H54 (cell line): ENCODE measurements at places on chromosomes 12 and 14.

DNA sequence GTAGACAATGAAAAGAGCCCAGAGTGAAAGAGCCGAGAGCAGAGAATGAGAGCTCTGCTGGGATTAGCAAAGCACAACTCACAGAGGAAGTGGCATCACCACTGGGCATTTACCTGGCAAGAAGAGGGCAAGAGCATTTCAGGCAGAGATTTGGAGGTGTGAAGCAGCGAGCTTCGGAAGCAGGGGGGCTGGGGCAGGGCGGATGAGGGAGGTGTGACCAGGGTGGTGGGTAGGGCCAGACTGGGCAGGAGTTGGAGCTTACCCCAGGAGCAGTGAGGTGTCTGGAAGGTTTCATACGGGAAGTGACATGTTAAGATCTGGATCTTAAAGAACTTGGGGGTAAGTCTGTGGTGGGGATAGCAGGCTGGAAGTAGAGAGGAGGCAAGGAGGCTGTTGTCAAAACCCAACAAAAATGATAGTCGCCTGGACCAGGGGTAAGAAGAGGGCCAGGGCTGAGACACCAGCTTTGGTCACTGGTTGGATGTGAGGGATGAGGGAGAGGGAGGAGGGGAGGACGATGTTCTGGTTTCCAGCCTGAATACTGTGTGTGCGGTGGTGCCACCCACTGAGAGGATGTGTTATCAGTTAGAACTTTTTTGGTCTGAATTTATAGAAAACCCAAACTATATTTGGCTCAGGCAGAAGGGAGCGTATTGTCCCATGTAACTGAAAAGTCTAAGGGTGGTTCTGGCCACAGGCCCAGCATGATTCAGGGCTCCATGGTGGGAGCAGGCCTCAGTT is 5.2 kb downstream of the SMIM41 start:
- no peak for DNase-seq

- DNase-seq = no peak
These were observed 24.6 kb downstream of the TTC9 start for GRCh38 chr14:70666361-70666686.

DNA sequence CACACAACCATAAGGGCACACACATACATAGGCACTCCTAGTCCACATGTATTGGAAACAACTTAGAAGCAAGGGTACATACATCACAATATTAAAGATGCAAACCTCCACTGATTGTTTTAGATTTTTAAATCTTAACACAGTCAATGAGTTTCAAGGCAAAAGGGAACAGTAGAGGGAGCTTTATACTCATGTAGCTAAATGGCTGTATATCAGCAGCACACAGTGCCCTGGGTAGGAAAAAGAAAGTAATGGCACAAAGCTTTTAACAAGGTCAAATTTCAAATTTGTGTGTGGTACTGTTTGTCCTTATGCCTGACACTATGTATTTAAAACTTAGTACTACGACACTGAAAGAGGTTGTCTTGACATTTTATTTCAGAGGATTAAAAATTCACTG is 262.0 kb downstream of the MED13L start:
- DNase-seq = no peak

- no peak for DNase-seq
These were observed 82.6 kb upstream of the PTPRB start for GRCh38 chr12:70719672-70720420.

DNA sequence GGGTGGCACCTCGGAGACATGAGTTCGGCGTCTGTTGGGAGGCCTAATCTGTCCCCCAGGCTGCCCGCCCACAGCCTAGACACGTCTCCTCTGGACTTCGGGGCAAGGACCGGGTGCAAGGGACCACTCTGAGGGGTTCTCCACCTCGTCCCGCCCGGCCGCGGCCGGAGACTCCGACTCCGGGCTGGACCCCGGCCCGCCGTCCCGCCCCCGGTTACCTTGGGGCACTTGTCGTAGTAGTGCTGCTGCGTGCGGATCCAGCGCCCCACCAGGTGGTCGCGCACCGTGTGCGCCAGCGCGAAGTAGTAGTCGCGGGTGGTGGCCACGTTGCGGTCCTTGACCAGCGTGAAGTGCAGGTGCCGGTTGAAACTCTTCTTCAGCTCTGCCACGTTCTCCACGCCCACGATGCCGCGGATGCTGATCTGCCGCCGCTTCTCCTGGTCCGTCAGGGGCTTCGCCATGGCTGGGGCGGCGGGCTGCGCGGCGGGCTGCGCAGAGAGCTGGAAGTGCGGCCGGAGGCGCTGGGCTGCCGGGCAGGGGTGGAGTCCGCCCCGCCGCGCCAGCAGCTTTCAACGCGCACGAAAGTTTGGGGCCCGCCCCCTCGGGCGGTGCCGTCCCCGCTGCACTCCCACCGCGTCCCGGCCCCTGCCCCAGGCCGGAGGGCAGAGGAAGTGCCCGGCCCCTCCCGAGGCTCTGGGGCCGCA is at the start of gene PYGL:
Gene PYGL, minus strand, starts transcription at position 541 of the 704 bp plus-strand sequence. Its CDS starts 80 bp downstream, at position 461.
- DNase-seq = peak; percentile 51

DNA sequence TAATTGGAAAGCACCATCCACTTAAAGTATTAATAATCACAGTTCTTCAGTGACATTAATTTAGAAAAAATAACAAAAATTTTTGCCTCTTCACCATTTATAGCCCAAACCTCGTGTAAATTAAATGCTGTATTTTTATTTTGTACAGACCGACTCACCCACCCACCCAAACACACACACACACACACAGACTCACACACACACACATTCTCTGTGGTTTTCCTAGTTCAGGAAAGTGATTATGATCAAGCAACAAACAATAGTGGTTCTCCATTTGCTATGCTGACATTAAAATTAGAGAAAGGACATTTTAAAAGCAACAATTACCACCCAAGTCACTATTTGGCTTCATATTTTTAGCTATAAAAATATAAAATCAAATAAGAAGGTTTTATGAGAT is 112.5 kb upstream of the FLRT2 start:
- DNase-seq = no peak

- no peak for DNase-seq
These were observed 123.4 kb downstream of the ADCK1 start for GRCh38 chr14:77923131-77923936.

DNA sequence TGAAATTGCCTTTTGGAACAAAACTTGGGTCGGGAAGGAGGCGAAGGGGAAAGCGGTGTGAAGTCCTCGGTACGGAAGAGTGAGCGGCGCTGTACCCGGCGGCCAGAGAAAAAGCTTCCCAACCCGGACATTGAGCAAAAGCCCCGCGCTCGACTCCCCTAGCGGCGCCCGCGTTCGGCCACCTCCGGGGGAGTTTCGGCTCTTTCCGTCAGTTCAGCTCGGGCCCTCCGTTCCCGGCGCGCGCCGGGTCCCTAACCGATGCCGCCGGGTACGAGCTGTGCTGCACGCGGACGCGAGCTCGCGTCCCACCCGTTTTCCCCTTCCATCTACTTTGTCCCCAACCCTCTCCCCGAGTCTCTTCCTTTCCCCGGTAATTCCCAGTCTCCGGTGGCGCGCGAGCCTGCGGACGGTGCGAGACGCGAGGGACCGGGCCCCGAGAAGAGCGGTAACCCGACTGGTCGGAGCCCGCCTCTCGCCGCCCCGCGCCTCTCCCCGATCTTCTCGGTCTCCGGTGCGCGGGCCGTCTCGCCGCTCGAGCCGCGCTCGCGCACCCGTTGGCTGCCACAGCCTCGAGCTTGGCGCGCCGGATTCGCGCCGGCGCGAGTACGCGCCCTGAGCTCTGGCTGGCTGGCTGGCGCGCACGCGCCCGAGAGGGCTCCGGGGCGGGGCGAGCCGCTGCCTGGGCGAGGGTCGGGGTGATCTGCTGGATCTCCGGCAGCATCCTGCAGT is 446 bp upstream of the SPATS2 start:
- peak; percentile 90 for DNase-seq

- no peak for DNase-seq
These were observed 151.9 kb upstream of the NOS1 start for GRCh38 chr12:117513353-117513752.

GRCh38 chr12:90024262-90024661 is 315.6 kb upstream of the ATP2B1 start:
- DNase-seq = no peak

GRCh38 chr12:115199831-115200230 is 515.9 kb upstream of the TBX3 start:
- DNase-seq = no peak

GRCh38 chr12:45907955-45908354 is 82.4 kb downstream of the SCAF11 start:
- no peak for DNase-seq

DNA sequence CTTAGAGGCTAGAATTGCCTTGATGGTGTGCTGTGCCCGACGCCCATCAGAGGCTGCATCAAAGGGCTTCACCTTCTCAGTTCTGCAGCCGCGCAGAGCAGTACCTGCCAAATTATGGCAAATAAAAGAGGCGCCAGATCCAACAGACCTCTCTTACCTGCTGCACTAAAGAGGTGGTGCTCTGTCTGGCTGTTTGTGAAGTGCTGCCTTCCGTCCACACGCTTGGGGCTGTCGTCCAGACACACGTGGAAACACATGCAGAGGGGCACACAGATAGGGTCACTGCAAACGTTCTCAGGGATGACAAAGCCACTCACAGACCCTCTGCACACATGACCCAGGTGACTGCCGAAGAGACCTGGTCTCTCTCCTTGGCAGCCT is 617.5 kb downstream of the VRK1 start:
- no peak for DNase-seq

DNA sequence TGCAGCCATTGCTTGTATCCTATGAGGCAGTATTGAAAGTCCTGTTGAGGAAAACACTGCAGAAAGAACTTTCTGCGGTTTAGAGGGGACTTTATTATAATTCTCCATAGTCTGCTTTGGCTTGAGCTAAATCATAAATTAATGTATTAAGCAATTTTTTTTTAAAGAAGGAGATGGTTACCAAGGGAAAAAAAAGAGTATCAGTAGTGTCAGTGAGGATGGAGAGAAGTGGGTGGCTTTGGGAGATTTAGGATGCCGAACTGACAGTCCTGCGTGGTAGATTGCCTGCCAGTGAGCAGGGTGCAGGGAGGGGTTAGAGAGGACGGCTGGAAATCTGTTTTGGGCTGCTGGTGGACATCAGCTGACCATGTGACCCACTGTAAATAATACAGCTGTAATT is 96.8 kb downstream of the MYRFL start:
- no peak for DNase-seq

GRCh38 chr14:66859063-66859671 is 330.1 kb upstream of the GARIN2 start:
- no peak for DNase-seq

DNA sequence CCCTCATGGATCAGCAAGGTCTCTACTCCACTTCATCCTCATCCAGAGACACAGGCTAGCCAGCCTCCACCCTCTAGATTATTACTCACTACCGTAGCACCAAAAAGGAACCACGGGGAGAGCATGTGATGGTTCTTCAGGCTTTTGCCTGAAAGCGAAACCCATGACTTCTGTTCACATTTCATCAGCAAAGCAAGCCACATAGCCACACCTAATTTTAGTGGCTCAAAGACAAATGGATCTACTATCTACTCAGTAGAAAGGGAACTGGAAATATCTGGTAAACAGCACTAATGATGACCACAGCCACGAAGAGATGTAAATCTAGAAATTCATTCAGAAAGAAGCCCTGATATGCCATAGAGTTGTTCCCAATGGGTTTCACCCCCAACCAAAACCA is 51.4 kb downstream of the VCPKMT start:
- DNase-seq = no peak

DNA sequence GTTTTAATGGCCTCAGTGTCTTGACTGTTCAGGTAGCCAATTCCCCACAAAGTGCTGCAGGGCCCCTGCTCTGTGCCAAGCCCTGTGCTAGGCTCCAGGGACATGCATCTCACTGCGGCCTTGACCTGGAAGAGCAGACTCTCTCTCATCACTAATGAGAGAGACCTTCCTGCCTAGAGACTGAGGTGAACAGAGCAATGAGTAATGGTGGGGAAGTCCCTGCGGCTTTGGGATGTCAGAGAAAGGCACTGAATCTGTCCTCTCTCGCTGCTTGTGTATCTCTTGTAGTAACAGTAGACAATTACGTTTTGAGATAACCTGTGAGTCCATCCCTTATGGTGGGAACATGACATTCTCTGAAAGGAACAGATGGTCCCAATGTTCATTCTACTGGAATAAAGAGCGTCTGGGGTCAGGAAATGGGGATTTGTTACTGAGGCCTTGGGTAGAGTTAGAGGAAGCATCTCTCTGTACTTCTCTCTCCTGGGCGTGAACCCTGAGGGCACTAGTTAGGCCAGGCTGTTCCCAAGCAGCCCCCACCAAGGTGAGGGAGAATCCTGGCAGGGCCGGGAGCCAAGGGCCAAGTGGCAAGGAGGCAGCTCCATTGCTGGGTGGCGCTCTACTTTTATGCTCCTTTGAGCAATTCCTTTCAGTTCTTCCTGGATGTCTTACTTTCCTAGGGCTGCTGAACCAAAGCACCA is 13.5 kb downstream of the NFATC4 start:
- DNase-seq = no peak

- no peak for DNase-seq
These were observed 36.3 kb downstream of the SDR9C7 start for GRCh38 chr12:56897844-56898361.
